Mucosa of gallbladder (tissue), 1 donor: ENCODE measurements at places on chromosomes 1 and 21.

- DNase-seq: no peak
These were observed 194.3 kb upstream of the GREM2 start for GRCh38 chr1:240806200-240806745.

GRCh38 chr1:5724847-5725246, 267.4 kb downstream of the NPHP4 start:
- DNase-seq: no peak

DNA sequence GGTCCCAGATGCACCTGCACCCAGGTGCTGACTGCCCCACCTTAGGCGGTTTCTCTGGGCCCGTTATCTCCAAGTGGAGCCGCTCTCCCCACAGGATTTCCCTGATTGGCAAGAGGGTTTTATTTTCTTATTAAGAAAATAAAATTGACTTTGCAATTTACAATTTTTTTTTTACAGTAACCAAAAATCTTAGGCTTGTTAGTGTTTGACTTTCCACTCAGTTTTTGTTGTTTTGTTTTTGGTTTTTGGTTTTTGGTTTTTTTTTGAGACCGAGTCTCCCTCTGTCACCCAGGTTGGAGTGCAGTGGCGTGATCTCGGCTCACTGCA, 4.8 kb upstream of the CCDC27 start:
- no peak for DNase-seq

DNA sequence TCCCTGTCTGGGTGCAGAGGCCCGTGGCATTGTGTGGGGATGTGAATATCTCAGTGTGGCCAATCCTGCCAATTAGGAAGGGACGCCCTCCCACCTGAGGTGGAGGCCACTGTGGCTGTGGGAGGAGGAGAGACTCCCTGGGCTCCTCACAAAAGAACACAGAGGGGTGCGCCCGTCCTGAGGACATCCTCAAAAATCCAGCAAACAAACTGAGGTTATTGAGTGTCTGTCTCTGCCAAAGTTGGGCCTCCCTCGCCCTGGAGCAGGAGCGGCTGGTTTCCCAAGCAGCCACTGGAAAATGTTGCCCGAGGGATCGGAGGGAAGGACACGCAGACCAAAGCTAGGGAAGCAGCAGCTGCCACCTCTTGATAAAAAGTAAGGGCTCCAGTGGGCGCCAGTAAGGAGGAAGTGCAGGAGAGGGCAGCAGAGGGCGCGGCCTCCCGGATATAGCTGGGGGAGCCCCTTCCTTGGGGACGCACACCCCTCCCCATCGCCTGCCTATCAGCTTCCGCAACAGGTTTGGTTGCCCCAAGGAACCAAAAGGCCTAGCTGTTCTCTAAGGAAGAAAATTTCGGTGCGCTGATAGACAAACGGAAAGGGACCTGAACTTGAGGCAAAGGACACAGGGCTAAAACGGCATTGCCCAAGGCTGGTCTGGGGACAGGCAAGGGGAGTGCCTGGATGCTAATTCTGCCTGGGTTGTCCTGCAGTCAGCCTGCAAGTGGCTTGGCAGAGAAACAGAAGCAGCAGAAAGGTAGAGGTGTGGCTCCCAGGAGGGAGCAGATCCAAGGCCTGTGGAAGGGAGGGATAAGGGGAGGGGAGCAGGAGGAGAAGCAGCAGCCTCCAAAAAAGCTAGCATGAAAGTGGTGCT, 1.7 kb upstream of the GRIK3 start:
- no peak for DNase-seq

DNA sequence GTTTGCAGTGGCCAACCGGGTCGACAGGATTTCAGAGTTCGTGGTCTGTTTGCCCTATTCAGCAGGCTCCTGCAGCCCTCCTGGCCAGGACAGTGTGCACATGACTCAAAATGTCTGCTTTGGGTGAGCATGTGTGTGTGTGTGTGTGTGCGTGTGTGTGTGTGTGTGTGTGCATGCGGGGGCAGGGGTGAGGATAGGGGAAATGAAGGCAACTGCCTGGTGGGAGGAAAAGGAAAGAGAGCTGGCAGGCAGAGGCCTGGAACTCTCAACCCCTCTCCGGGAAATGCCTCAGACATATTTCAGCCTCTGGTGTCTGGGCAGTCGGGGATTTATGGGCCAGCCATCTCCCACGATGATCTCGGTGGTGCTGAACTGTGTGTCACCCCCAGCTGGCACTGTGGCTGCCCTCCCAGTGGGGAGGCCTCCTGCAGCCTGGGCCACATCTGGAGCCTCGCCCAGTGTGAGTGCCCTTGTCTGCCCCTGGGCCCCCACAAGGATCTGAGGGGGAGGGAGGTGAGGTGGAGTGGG, 15.2 kb downstream of the CDCP2 start:
- no peak for DNase-seq

GRCh38 chr1:153957744-153958110, 685 bp downstream of the CRTC2 start:
- DNase-seq: no peak

GRCh38 chr1:110879758-110880606, 7.0 kb downstream of the CD53 start:
- no peak for DNase-seq

DNA sequence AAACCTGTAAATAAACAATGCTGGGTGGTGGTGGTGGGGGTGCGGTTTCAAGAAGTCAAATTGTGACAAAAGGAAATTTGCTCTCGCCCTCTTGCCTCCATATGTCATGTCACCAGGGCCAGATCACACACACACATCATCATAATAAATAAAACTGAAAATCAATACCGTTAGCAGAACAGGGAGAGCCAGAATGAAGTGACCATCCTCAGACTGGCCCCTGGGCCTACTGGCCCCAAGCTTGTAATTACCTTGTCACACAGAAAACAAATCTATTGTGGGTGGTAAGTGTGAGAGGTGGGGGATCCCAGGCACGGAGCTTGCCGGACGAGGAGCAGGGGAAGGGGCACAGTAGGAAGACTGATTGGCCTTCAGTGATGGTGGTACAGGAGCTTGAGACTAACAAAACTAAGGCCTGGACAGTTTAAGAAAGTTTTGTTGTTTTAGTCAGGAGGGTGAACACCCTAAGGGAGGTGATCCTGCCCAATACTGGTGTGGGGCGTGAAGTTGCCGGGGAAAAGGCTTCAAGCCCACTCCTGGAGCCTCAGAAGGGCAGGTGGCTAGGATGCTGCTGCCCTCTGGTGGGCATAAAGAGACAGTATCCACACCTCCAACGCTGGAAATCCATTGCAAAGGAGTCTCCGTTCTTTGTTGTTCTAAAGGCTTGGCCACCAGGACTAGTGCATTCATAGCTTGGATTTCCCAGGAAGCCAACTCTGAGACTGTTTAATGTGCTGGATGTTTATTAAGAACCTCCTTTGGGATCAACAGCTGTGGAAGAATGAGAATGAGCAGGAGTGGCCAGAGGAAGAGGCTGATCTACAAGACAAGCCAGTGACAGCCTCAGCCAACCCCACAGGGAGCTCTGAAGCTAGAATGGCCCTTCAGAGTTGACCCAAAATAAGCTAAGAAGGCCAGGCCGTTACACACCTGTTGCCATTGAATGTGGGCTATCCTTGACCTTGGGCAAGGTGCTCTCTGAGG, 8.1 kb upstream of the C1orf216 start:
- DNase-seq: peak; percentile 48

DNA sequence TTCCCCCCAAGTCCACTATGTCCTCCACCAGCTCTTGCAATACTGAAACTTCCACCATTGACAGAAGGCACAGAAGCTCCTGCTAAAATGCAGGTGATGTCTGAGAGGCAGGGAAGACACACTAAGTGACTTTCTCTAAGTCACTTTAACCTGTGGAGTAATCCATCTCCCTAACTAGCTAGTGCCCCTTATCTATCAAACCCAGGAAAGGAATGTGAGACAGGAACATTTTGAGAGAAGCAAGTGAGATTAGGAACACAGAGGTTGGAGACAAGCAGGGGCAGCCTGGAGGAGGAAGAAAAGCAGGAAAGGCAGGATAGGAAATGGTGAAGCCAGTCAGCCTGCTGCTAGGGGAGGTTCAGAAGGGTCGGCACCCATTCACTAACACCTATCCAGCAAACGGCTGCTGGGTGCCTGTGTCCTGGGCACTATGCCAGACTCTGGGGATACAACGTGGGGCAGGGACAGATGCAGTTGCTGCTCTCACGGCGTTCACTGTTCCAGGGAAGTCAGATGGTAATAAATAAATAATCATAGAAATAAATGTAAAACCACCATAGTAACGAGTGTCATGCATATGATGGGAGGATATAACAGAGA, 7.0 kb downstream of the GPA33 start:
- DNase-seq: no peak

DNA sequence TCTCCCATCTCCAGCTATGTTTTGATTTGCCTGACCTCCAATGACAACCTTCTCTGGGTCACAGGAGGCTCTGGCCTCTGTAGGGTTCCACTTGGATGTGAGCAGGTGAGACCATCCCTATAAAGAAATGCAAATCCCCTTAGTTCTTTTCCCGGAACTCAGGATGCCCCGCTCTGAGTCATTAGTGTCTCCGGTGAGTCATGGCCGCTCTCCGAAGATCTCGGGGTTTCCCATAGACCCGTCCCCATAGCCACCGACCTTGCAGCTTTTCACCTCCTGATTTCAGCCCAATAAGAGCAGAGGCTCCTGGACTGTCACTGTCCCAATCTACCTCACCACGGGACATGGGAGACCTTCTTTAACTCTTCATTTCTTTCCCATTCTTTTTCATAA, 98.2 kb downstream of the PGBD5 start:
- no peak for DNase-seq

DNA sequence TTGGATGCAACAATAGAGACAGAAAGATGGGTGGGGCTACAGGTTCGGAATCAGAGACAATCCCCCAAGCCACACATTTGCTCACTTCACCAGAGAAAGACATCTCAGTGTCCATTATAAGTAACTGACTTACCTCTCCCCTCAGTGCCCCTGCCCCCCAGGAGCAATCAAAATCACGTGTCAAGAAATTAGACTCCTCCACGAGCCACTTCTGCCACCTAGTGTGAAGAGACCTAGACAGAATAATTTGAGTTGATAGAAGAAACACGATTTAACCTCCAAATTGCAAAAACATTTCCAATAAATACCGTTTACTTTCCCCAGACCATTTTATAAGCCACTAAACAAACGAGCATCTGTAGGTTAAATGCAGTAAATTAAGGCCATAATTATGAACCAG, 123.2 kb downstream of the SLC30A10 start:
- DNase-seq: no peak

DNA sequence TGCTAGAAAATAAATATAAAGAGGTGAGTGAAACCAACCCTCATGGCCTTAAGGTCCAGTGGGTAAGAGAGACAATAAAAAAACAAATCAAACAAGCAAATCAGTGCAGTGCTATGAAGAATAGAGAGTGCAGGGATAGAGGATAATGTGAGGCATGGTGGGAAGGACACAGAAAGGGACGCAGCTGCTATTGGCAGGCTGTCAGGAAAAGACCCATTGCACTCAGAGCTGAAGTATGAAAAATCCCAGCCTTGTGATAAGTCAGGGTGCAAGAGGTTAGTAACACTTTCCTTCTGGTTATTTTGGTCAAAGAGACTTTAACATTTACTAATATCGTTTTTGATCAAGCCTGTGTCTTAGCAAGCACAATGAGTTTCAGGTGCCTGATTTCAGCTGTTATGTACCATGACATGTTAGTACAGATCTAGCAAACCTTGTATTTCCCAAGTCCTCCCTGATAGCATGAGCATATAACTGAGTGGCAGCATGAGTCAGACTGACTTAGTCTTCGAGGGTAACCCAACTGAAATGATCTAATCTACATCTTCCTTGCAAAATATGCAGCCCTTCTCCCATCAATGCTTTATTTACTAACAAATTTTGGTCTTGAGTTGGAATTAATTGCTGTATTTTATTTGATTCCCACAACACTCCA, 31.7 kb downstream of the CHML start:
- DNase-seq: no peak

GRCh38 chr1:230700132-230700531, 13.8 kb downstream of the AGT start:
- no peak for DNase-seq

GRCh38 chr1:110305900-110306420, 33.2 kb upstream of the RBM15 start:
- no peak for DNase-seq

DNA sequence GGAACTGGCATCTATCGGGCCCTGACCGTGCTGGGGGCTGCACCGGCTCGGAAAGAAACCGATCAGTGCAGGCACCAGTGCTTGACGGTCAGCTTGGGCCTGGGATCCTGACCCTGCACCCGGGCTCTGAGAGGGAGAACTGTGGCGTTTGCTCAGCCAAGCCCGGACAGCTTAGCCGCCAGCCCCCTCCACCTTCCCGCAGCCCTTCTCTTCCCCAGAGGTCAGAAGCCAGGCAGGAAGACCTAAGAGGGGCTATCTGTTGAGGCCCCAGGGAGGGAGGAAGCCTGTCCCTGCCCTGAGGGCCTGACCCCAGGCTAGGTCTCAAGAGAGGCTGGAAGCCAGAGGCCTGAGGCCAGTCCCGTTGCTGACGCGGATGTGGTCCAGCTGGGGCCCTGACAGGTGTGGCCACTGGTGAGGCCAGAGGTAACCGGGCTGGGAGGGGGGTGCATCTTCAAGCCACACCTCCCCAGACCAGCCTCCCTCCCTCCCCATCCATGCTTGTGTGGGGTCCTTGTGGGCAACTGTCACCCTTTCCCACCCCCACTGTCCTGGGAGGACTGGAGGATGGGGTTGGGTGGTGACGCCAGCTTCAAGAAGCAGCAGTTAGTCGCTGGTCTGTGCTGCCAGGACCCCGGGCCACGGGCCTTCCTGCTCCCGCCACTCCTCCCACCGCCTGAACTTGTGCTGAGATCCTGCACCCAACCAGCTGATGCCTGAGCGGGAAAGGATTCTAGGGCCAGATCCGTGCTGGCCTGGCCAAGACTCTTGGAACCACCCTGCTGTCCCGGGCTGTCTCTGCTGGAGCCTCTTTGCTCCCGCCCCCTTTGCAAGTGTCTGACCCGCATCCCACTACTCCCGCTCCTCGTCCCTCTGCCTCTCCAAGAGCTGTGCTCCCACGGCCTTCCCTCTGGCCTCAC, 2.6 kb upstream of the DVL1 start:
- DNase-seq: no peak

GRCh38 chr1:228664399-228664914, 70.8 kb upstream of the RHOU start:
- DNase-seq: peak; percentile 85

DNA sequence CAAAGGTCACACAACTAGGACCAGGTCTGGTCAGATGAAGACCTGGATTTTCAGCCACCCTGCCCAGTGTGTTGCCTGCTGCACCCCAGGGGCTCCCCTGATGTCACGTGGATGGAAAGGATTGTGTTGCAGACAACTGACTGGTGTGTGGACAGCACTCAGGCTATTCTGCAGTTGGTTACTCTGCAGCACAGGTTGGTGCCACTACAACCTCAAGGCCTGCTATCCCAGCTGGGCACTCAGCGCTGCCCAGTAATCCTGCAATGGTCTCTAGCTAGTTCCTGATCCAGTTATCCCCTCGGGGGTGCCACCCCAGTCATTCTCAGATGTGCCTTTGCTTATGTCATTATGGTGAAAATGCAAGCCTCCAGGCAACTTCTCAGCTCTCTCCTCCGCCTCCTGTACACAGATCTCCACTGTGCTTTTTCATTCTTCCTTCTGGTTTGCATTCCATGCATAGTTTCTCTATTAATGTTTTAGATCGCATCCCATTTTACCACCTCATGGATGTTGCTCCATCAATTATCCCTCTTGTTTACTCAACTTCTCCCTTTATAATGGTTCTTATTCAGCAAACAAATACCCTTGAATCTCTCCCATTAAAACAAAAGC, 503.2 kb upstream of the CAMK1G start:
- no peak for DNase-seq

- DNase-seq: no peak
These were observed 75.7 kb downstream of the CRB1 start for GRCh38 chr1:197343663-197344273.
